ENCODE measurements at places on chromosomes 6 and 20. TPM values are rescaled to one million over a fixed set of nuclear protein-coding genes. Genes with fewer than 3 reads are reported as not detected.
A peak's percentile ranks its signal among the peaks of the same experiment; 100 is the strongest.

TSBP1 gene
- not detected for polyA plus RNA-seq

BFSP1 gene
- 2.5 TPM for polyA plus RNA-seq

CCN5 gene
- 0.03 TPM for polyA plus RNA-seq

PXT1 gene
- polyA plus RNA-seq = not detected

APOM gene
- polyA plus RNA-seq = 2.5 TPM

IL20RA gene
- not detected for polyA plus RNA-seq

- DNase-seq = peak; percentile 93
Observed at GRCh38 chr6:40997234-40997957, 41.6 kb downstream of the UNC5CL start.

GRCh38 chr6:62974452-62974851 is 236.8 kb upstream of the FKBP1C start:
- DNase-seq = no peak

DNA sequence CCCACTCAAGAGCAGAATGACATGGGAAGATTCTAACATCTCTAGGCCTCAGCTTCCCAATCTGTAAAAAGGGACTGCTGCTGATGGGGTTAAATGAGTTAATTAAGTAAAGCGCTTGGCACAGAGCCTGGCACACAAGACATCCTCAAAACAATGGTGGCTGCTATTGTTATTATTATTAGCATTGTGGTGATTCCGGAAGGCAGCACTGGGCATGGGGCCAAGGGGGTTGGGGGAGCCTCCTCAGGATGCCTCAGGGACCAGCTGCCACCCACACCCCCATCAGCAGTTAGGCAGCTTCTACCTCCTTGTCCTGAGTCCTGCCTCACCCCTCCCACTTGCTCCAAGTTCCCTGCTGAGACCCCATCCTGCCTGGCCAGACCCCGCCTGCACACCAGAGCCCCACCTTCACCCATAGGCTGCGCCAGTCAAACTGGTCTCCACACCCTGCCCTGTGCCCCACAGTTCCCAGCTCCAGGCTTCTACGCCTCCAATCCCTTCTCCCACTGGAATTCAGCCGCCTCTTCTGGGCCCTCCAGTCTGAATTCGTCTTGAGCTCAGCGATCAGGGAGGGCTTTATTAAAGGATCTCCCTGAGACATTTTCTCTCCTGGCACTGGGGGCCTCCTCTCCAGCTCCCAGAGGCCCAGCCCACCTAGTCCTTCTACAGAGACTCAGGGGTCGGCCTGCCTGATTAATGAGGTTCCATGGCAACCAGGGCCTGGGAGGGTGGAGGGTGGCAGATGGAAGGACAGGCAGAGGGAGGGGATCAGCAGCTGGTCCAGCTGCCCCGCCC is 1.5 kb downstream of the E2F1 start:
- peak; percentile 49 for DNase-seq

DNA sequence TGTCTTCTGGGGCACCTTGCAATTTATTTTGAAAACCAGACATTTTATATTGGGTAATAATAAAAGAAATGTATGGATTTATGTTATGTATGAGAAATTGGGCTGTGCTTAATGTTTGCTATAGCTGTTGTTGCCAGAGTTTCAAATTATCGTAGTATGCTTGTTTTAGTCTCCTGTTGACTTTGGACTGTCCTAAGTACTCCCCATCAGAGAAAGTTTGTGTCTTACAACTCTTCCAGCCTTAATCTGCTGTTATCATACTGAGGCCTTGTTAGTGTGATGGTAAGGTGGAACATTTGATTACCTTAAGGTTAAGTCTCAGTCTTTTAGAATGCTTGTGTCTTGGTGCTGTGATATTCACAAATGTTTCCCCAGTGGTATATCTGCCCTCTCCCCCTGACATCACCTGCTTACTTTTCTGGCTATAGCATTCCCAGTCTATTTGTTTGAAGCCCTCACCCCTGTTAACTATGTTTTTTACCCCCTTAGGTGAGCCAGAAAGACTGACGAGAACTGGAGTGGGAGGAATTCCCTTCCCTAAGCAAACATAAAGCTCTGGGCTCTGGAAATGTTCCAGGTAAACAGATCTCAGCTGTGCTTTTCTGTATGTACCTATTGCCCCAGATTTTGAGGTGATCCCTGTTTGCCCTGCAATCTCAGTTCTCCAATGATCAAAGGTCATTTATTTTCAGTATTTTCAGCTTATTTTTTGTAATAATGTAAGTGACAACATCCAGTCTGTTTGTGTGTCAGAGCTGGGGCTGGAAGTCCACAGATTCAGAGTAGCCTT is 581.1 kb upstream of the CITED2 start:
- no peak for DNase-seq

DNA sequence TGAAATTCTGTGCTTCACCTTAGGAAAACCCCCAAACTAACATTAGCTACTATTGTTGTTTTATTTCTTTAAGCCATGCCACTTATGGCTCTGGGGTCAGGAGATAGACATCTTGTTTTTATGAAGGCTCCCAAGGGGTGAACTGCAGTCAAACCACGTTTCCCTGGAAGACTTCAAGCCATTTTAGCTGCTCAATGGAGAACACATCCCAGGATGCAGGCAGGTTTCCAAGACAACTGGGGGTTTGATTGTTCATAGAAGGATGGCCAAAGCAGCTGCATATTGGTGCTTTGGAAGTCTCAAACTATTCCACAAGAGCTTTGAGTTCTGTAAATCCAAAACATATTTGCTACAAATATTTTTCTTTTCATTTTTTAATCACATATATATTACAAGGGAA is 818.0 kb downstream of the MAFB start:
- DNase-seq = no peak

- DNase-seq = no peak
Observed at GRCh38 chr6:153084393-153084792, 46.7 kb downstream of the RGS17 start.

GRCh38 chr6:133991096-133991593 is 38.1 kb downstream of the TBPL1 start:
- DNase-seq = peak; percentile 80

DNA sequence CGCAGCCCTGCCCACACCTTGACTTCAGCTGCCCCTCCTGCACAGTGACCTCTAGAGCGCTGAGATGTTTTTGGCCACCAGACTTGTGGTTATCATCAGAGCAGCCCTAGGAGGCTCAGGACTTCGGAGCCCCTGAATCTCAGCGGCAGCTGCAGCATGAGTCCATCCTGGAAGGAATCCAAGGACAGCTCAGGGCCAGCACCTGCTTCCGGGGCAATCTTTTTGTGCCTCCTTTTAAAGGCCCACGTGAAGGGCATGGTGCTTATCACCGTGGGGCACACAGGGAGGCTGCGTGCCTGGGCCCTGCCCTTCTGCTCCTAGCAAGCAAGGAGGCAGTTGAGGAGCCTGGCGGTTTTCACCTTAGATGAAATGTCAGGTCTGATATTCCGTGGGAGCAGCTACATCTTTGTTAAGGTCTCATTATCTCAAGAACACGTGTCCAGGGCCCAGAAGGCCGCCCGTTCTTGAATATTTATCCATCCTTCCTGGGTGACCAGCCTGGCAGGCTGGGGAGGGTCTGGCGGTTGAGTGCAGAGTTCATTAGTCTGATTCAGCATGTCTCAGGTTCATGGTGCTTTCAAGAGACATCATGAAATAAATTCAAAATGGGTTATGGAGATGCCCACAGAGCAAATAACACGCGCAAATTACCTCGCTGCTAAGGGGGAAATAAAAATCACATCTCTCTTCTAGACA is 392.4 kb downstream of the TAF4 start:
- no peak for DNase-seq

DNA sequence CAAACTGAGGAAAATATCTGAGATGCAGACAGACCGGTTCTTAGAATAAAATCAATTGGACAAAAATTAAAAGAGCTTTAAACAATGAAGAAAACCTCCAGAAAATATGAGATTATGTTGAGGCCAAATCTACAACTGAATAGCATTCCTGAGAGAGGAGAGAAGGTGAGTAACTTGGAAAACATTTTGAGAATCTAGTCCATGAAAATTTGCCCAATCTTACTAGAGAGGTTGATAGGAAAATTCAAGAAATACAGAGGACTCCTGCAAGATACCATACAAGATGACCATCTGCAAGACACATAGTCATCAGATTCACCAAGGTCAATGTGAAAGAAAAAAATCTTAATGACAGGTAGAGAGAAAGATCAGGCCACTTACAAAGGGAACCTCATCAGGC is 437.7 kb upstream of the ADGRB3 start:
- no peak for DNase-seq

All from endothelial cell of umbilical vein (primary cell).